ENCODE measurements at places on chromosomes 7 and 10.

GRCh38 chr7:38928506-38928905, 19.5 kb upstream of the VPS41 start:
- no peak for DNase-seq

GRCh38 chr7:150951181-150951520, 27.0 kb downstream of the KCNH2 start:
- no peak for DNase-seq

GRCh38 chr10:114577133-114577532, 80.9 kb downstream of the ABLIM1 start:
- DNase-seq = peak; percentile 73

- DNase-seq = no peak
Measured at GRCh38 chr10:78932054-78932386, 136.7 kb upstream of the ZMIZ1 start.

- no peak for DNase-seq
Measured at GRCh38 chr10:122102146-122102868, 113.3 kb downstream of the TACC2 start.

DNA sequence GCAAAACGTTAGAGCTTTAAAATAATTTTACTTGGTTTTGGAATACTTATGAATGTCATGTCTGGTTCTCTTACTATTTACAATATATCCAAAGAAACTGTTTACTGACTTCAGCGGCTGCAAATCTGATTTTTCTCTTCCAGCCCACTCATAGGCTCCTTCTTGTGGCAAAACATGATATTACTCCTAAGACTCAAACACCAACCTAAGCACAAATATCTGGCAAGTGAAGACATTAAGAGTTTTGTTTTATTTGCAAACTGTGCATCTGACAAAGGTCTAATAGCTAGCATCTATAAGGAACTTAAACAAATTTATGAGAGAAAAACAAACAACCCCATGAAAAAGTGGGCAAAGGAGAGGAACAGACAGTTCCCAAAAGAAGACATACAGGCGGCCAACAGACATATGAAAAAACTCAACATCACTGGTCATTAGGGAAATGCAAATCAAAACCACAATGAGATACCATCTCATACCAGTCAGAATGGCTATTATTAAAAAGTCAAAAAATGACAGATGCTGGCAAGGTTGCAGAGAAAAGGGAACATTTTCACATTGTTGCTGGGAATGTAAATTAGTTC, 20.3 kb upstream of the GJC3 start:
- peak; percentile 5 for DNase-seq

DNA sequence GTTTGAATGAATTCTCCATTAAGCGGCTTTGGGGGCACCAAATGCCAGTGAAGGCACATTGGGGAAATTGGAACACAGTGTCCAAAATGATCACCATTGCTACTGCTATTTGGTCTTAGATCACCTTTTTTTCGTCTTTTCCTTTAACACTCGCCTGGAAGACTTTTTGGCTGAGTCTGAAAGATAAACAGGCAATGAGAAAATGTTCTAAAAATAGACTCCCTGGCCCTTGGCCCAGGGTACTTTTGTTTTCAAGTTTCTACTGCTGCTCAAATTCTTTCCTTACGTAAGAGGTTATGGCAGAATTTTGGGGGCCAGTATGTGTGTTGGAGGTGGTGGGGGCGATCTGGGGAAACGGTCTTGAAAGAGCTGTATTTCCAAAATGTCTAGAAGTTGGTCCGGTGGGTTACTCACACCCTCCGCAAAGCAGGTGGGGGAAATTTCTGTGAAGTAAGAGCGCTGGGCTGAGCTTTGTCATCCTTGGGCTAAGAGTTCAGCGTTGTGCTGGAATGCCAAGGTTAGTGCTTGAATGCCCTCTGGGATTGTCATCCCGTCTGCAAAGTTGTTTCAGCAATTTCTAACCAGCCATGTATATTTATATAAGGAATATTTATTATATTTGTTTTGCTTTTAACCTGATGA, 1.3 kb upstream of the ITPRIP start:
- DNase-seq = peak; percentile 88

- DNase-seq = no peak
Measured at GRCh38 chr10:37314350-37314749, 189.0 kb downstream of the ANKRD30A start.

- no peak for DNase-seq
Measured at GRCh38 chr7:75995052-75995471, 667 bp upstream of the TMEM120A start.

- no peak for DNase-seq
Measured at GRCh38 chr10:23100331-23101030, 5.1 kb downstream of the MSRB2 start.

DNA sequence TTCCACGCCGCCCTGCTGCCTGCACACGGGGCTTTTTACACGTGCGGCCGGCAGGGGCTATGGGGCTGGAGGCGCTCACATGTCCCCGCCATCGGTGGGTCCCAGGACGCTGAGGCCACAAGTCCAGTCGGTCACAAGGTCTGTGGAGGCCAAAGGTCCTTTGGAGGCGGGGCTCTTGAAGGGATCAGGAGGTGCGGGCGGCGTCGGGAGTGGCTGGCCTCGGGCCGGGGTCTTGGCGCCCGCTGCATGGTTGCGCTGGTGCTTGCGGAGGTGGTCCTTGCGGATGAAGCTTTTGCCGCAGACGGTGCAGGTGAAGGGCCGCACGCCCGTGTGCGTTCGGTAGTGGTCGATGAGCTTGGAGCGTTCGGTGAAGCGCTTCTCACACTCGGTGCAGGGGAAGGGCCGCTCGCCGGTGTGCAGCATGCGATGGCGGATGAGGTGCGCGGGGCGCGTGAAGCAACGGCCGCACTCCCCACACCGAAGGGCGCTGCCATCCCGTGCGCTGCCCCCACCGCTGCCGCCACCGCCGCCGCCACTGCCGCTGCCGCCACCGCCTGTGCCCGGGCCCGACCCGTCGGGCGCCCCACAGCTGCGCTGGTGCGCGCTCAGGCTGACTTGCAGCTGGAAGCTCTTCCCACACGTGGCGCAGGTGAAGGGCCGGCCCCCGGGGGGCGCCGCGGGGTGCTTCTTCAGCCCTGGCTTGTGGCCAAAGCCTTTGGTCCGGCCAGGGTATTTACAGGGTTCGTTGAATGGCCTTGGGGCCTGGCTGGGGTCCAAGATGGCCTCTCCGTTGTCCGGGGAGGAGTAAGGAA, 13.7 kb upstream of the ZNF777 start:
- DNase-seq = no peak

GRCh38 chr10:63217120-63217605, 84.0 kb downstream of the NRBF2 start:
- peak; percentile 76 for DNase-seq

DNA sequence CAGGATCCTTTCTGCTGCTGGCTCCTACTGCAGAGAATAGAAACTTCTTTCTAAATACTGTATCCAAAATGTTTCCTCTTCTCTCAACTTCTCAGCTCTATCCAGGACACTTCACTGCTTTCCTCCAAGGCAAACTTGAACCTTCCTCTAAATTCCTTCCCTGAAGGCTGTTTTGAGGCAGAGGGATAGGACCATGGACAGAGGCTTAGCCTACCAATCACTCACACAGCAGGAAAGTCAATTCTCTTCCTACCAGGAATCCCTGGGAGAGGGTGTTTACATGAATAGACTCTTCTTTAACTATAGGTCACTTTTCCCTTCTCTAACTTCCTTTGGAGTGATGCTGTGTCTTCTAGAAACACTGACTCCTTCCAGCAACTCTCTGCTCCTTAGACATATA, 115.6 kb upstream of the MKLN1 start:
- peak; percentile 33 for DNase-seq

GRCh38 chr7:74569501-74570075, 87.9 kb upstream of the GTF2I start:
- no peak for DNase-seq

GRCh38 chr7:23873306-23873705, 163.3 kb downstream of the STK31 start:
- no peak for DNase-seq

GRCh38 chr7:148919859-148920258, 35.8 kb upstream of the EZH2 start:
- no peak for DNase-seq

DNA sequence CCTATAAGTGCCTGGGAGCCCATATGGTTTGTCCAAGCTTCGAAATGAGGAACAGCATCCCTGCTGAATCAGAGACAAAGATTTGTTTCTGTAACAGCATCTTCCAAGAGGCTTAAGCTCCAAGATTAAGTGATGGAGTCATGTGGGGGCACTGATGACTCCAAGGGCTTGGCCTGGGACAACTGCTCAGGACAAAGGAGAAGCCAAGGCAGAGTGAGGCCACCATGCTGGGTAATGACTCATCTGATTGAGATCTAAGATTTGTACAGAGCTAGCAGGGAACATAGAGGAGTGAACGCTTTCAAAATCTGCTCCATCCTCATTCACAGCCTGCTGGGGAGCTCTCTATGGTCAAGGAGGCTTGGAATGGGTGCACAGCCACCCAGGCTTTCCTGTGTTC, 49.3 kb downstream of the C10orf120 start:
- no peak for DNase-seq

- peak; percentile 52 for DNase-seq
Measured at GRCh38 chr10:89122433-89123051, 84.6 kb downstream of the CH25H start.

- DNase-seq = no peak
Measured at GRCh38 chr7:108598914-108599580, 29.4 kb downstream of the DNAJB9 start.

- DNase-seq = peak; percentile 74
Measured at GRCh38 chr10:68897336-68897741, 3.8 kb upstream of the DDX50 start.

- peak; percentile 91 for DNase-seq
Measured at GRCh38 chr10:78336402-78336791, 302.7 kb downstream of the RPS24 start.

DNA sequence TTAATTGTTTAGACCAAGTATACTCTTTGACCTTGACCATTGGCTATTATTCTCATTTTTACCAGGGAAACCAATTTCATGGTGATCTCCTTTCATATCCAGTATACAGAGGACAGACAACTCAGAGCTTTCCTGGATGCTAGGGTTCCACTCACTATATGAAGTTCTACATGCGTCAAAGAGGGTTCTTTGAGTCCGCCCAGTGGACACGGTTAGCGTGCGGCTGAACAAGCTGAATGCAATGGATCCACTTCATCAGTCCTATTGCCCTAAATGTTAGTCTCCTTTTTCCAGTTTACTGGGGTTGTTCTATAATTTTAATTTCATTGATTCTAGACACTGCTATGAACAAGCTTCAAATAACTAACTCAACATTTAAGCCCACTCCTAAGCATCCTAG, 162.4 kb upstream of the PCLO start:
- no peak for DNase-seq

- no peak for DNase-seq
Measured at GRCh38 chr7:39827571-39827970, 122.5 kb upstream of the CDK13 start.

DNA sequence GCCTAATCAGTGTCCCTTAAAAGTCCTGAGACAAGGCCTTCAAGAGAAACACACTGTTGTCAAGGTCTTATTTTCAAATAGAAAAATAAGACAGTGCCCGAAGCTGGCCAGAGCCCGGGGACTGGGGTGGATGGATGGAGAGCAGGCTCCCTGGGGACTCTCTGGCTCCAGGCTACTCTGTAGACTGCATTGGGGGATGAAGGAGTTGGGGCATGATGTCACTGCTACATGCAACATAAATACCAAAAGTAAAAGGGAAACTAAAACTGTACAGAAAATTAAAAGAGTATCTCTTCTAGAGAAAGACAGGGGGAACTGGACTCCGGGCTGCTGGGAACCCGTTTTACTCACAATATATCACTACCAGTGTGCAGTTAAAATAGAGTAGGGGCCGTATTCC, 629.8 kb downstream of the KCNMA1 start:
- DNase-seq = no peak

DNA sequence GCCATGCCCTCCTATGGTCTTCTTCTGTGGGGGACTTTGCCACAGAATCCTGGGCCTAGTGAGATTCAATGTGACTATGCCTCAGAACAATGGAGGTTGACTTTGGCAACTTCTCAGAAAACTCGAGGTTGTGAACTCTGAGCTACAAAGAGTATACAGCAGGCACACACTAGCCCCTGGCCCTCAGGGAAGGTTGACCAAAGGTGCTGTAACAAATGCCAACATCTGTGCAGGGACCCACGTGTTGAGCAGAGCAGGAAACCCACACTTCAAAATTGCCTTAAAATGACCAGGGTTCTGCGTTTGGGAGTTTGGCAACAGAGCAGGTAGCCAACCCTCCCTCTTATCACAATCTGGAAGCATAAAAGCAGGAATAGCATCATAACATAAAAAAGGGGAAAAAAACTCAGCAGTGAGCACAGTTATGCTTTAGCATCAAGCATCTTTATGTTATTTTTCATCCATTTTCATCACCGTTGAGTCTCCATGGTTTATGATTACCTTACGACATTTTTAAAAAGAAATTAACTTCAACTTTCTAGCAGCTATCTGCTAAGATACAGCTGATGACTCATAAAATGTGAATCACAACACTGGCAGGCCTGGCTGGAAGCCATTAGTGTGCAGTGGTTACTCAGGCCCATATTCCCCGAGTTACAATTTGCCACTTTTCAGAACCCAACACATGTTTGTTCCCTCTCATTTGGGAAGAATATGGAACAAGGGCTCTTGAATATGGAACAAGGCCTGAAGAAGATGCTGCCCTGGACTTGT, 11.1 kb downstream of the PRLHR start:
- DNase-seq = peak; percentile 64

DNA sequence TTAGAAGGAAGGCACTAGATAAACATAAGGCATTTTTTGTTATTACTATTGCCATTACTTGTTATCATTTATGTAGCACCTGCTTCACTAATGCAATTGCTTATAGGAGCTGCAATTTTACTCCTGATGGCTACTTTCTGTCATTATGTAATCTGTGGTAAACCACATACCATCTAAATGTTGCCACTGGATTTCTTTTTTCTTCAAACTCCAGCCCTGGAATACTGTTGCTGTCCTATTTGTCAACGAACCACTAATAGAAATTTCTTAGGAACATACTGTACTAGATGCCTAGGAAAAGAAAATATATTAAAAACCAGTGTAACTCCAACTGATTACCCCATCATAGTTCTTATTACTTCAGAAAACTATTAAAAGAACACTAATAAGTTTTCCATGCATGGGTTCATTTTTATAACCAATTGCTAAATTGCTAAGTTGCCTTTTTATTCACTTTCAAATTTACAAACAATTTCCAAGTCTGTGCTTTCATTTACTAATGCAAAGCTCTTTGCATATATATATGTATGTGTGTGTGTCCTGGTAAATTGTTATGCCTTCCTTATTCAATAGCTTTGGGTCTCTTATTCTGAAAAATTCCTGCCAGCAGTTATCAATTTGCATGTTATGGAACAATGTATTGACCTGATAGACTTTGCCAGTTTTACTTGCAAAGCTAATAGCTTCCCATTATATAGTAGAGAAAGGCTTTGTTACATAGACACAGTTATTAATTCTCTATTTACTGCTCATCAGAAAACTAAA, 287.4 kb downstream of the EXOC4 start:
- peak; percentile 17 for DNase-seq

DNA sequence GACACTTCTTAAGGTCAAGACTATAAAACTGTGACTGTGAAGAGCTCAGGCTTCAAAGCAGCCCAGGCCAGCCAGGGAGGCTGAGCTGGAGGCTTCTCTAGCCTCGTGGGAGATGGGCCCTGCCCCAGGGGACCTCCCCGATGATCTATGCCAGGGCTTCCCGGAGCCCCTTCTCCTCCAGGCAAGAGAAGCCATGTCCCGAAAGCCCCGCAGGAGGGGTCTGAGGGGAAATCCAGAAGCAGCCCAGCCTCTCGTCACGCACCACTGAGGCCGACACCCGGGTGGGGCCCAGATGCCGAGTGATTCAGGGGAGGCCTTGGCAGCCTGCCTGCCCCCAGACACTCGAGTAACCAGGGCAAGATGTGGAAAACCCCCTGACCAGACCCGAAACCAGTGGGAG, 63.7 kb downstream of the PROSER2 start:
- DNase-seq = no peak

GRCh38 chr7:2612445-2613097, 19.2 kb upstream of the TTYH3 start:
- DNase-seq = no peak
